ENCODE measurements at places on chromosomes 11 and 22.

GRCh38 chr11:8871962-8872361 lies 39.0 kb upstream of the AKIP1 start:
- DNase-seq = no peak

GRCh38 chr11:78187366-78188285 lies 800 bp downstream of the KCTD21 start:
- peak; percentile 63 for DNase-seq

- DNase-seq = no peak
Measured at GRCh38 chr11:123507043-123507442, 77.0 kb downstream of the GRAMD1B start.

GRCh38 chr11:97336064-97336463 lies 946.3 kb downstream of the JRKL start:
- DNase-seq = no peak

GRCh38 chr11:61541598-61541997 lies 33.0 kb downstream of the LRRC10B start:
- no peak for DNase-seq

DNA sequence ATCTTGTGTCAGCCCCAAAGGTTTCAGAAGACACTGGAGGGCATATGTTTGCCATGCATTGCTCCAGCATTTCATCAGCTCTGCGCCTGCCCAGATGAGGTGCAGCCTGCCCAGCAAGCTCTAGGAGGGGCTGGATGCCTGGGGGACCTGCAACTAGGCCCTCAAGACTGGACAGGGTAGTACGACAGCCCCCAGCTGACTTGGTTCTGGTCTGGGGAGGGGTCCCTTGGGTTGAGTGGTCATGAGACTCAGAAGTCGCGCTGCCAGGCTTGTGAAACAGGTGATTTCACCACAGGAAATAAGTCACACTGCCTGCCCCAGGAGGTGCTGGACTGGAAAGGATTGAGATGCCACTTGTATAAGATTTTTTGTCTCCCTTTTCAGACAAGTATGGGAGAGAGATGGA lies 23.4 kb downstream of the TPBGL start:
- no peak for DNase-seq

DNA sequence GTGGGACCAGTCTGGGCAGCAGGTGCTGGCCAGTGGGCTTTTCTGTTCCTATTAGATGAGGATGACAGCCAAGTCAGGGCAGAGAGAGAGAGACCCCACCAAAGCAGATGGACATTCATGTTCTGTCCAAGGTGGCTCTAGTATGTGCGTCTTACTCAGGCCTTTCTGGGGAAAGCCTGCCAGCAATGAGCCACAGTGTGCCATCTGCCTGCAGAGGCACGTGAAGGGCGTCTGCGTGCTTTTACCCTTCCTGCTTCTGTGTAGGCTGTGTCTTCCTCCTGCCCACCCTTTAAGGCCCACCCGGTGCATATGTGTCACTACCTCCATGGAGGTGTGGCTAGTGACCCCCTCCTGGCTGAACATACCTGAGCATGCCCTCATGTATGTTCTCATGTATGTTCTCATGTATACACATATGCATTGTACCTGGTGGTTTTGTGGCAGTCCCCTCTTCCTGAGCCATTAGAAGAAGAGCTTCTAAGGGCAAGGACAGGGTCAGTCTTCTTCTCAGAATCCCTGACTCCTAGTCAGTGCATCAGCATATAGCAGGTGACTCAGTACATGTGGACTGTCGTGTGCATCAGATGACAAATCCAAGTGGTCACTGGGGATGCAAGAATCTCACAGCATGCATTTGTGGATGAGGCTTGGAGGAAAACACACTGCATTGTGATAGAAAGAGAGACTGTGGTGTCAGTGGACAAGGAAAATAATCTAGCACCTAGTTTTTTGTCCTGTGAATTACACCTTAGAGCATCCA lies 90.4 kb upstream of the YWHAH start:
- no peak for DNase-seq

DNA sequence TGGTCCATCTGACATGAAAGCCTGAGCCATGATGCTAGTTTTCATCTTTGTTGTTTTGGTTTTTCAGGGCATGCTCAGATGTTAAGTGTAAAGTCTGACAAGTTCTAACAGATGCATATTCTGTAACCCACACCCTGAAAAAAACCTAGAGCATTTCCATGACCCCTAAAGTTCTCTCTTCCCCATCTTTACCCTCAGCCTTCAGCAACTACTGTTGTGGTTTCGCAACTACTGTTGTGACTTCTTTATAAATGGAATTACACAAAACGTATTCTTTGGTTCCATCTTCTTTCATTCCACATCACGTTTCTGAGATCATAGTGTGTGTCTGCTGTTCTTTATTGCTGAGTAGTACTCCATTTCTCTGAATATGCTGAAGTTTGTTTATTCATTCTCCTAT lies 65.1 kb upstream of the LDLRAD3 start:
- DNase-seq = no peak

- DNase-seq = no peak
Measured at GRCh38 chr11:118139578-118139977, 13.0 kb downstream of the SCN4B start.

- DNase-seq = no peak
Measured at GRCh38 chr11:47233051-47233450, 15.6 kb downstream of the ACP2 start.

- DNase-seq = no peak
Measured at GRCh38 chr11:69497221-69497787, 15.8 kb downstream of the LINC01488 start.

- no peak for DNase-seq
Measured at GRCh38 chr11:79110796-79111195, 330.0 kb downstream of the TENM4 start.

DNA sequence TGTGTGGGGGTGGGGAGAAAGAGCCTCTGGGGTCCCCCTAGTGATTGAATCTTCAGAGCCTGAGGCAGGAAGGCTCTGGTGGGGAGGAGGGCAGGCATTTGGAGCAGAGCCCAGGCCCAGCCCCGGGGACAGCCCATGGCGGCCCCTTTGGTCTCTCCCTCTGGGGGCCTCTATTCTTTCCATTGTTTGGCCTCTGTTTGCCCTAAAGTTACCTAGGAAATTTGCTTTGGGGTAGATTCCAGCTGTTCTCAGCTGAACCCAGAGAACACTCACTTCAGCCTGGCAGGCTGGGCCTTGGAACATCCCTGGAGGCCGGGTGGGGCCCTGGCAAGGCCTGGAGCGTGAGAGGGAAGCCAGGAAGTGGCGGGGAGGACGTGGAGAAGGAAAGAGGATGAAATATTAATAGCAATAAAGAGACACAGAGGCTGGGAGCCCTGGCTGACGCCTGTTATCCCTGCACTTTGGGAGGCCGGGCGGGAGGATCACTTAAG lies 22.9 kb upstream of the A4GALT start:
- no peak for DNase-seq

DNA sequence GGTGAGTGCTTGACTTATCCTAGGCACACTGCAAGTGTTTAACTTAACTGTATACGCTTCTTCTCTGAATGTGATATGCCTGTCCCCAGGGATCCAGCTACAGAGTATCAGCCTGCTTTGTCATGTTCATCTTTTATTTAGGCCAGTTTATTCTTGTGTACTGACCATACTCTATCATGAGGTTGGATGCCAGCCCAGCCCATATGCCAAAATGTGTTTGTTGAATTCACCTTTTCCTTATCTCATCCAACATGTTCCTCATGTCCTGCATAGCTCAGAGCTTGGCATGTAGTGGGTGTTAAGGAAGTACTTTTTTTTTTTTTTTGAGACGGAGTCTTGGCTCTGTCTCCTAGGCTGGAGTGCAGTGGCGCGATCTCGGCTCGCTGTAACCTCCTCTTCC lies 116.2 kb downstream of the NCAM1 start:
- no peak for DNase-seq

DNA sequence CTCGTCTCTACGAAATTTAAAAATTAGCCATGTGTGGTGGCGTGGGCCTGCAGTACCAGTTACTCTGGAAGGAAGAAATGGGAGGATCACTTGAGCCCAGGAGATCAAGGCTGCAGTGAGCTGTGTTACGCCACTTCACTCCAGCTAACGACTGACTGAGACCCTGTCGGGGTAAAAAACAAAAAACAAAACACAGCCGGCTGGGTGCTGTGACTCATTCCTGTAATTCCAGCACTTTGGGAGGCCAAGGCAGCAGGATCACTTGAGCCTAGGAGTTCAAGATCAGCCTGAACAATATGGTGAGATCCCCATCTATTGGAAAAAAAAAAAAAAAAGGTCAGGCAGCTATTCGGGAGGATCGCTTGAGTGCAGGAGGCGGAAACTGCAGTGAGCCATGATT lies 2.4 kb downstream of the PAFAH1B2 start:
- no peak for DNase-seq

DNA sequence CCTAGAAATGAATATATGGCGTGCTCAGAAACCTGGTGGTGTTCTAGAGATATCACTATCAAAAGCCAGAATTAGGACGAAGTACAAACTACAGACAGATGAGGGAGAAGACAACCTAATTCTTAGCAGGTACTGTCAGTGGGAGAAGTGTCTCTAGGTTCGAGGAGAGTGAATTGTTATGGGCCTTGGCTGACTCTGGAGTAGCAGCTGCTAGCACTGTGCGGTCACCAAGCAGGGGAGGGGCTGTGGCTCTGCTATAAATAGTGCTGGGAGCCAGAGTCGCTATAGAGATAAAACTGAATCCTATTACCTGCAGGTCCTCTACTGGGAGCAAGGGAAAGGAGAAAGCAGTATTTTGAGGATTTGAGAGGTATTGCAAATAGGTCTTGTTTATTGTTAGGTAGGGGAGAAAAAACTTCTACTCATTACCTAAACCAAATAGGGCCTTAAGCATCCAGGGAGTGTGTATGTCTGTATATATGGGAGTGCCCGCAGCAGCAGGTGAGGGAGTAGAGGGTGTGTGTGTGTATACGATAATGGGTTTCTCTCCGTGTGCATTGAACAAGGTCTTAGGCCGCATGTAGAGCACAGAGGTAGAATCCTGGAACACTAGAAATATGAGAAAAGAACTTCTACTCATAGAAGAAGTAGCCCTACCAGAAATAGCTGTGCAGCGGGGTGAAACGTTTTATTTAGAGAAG lies 2.2 kb downstream of the MADD start:
- DNase-seq = no peak

DNA sequence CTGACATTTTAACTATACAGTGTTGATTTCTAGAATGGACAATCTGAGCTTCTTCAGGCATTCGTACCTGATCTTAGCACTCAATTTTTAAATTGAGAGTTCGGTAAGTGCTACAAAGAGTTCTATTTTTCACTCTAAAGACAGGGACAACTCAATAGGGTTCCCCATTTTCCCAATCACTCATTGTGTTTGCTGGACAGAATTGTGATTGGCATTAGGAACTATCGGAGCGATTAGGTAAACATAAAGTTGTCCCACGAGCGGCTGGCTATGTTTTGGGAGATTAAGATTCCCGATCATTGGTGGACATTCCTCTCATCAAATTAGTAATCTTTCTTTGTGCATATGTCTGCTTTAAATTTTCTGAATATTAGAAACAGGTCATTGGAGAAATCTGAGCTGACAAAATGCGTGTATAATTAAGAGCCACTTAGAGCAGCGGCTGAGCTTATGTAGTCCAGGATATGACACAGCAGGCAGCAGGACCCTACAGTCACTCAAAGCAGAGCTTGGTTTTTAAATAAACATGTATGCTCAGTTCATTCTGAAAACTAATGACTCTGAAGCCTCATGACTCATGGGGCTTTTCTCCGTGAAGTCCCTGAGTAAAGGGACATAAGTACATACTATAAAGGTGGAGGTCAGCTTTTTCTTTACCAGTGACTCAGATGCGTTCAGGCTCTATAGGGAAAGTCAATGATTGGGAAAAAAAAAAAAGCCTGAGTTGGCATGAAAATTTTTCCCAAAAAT lies 109.4 kb downstream of the GRIA4 start:
- DNase-seq = no peak

- no peak for DNase-seq
Measured at GRCh38 chr11:47848700-47849155, 578 bp upstream of the NUP160 start.

GRCh38 chr11:12232160-12232559 lies 121.8 kb downstream of the MICAL2 start:
- DNase-seq = no peak

DNA sequence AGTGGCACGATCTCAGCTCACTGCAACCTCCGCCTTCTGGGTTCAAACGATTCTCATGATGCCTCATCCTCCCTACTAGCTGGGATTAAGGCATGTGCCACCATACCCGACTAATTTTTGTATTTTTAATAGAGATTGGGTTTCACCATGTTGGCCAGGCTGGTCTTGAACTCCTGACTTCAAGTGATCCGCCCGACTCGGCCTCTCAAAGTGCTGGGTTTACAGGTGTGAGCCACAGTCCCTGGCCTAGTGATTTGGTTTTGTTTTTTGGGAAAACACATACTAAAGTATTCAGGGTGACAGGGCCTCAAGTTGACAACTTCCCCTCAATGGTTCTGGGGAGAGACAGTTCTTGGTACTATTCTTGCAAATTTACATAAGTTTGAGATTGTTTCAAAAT lies 22.1 kb downstream of the TNRC6B start:
- DNase-seq = no peak

- DNase-seq = no peak
Measured at GRCh38 chr11:70400643-70401042, 2.3 kb downstream of the CTTN start.

DNA sequence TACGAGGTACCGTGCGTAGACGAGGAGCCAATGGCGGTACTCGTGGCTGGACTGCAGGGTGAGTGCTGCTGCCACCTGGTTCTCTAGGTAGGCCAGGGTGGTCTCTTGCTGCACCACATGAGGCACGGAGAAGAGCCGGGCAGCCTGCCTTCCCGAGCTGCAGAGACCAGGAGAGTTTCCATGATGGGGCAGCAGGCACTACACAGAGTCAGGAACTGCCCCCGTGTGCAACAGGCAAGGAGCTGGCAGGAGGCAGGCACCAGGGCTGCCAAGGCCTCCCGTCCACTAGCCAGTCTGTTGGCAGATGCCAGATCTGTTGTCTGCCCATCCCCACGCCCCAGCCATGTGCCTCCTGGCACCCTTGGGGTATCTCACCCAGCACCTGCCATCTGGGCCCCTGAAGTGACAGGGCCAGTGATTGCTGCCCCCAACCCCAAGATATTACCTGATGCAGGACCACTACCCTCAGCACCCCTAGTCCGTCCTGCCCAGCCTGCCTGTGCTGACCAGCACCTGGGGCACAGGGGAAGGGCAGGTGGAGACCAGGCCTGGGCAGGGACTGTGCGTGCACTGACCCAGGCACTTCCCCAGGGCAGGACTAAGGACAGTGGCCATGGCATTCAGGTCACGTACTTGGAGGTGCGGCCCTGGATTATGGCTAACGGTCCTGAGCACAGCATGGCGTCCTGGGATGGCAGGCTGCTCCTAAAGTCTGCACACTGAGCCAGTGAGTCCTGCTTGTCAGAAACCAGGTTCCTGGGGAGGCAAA lies 62.0 kb upstream of the CLTCL1 start:
- DNase-seq = no peak

- no peak for DNase-seq
Measured at GRCh38 chr11:115637599-115638241, 133.5 kb upstream of the CADM1 start.

DNA sequence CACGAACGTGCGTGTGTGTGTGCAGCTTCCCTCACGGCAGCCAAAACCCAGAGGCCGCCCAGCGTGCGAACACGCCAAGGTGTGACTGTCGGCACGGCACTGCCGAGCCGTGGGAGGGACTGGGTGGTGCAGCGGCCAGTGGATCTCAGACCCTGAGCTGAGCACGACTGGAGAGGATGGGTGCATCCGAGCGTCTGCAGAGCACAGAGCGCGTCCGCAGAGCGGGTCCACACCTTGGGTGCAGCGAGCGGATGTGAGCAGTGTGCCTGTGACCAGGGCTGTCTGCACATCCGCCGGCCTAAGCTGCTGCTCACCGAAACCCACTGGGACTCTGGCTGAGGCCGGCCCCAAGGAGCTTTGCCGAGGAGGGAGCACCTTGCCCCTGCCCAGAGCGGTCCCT lies 22.7 kb downstream of the PTDSS2 start:
- no peak for DNase-seq

- no peak for DNase-seq
Measured at GRCh38 chr11:69311767-69312385, 17.9 kb downstream of the MYEOV start.

All from activated T-helper 1 cell treated with anti-CD3 and anti-CD28 coated beads, Interleukin-2, amount 50 U/mL, for 16 hours (primary cell).